ENCODE measurements at places on chromosomes 1 and 21.

- no peak for DNase-seq
These were observed 189.7 kb upstream of the ADGRL4 start for GRCh38 chr1:79196211-79196610.

DNA sequence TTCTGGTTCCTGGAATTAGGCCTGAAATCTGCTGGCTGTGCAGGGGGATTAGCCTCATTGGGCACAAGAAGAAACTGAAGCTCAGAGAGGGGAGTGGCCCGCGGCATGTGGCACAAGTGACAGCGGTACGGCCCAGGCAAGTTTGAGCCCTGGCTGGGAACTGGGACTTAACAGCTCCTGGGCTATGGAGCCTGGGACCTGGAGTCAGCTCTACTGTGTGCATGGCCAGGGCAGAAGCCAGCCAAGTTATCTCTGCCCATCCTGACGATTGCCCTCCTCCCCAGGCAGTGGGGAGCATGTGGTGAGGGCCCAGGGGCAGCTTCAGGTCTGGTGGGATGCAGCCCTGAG, 61.3 kb downstream of the ALPL start:
- no peak for DNase-seq

GRCh38 chr1:17140279-17140678, 21.0 kb upstream of the PADI2 start:
- no peak for DNase-seq

- no peak for DNase-seq
These were observed 4.9 kb downstream of the ADAM30 start for GRCh38 chr1:119891386-119891785.

GRCh38 chr1:21396516-21396915, 43.4 kb upstream of the NBPF3 start:
- no peak for DNase-seq

DNA sequence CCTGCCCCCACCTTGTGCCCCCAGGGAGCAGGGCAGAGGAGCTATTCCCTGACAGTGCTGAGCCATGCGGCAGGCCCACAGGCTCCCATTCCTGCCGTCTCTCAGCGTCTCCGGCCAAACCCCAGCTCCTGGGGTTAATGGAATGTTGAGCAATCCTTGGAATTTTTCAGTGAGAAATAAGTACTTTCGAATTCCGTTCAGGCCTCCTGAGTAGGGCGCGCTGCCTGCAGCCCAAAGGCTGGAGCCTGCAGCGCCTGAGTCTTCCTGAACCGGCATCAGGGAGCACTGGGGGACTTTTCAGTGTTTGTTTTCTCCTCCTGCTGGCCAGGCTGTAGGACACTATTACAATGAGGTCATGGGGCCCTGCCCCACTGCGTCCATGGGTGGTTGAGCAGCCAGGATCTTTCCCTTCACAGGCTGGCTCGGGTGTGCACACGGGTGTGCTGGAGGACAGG, 33.3 kb upstream of the CSF1 start:
- DNase-seq = no peak

DNA sequence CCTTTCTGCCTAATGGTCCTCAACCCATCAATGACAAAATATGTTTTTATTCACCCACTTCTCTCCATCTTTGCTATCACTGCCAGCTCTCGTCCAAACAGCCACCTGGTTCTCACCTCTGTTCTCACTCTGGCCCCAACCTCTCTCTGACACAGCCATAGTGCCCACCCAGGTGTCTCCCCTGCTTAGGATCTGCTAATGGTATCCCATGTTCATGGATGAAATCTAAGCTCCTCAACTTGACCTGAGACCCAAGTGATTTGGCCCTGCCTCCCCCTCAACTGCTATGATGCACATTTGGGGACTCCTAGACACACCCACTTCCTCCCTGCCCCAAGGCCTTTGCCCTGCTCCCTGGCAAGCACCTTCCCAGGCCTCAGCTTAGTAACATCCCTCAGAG, 25.9 kb downstream of the KIF17 start:
- DNase-seq = no peak

- DNase-seq = no peak
These were observed 50.3 kb upstream of the SCYL3 start for GRCh38 chr1:169943963-169944526.

DNA sequence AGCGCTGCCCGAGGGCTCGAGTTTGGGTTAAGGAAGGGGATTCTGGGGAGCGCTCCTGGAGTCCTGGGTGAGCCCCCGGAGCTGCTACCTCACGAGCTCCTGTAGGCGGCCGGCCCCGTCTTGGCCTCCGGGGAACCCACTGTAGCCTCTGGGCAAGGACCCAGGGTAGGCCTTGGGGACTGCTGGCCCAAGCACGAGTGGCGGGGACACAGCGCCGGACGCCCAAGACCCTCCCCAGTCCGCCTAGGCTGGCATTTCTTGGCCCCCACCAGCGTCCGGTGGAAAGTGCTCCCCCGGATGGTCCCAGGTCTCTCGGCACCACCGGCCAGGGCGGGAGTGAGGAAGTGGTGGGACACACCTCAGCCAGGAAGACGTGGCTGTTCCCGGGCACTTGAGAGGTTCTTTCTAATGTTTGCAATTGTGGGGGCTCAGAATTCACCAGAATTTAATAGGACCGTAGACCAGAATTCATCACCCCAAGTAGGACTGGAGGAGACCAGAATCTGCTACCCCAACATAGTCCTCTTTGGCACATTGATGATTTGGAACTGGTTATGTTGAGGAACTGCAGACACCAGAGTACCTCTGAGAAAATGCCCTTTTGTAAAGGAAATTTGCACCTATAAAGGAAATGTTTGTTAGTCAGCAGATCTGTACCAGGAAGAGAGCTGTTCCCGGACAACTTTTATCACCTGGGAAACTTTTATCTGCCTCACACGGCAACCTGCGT, 622 bp upstream of the TMPRSS2 start:
- no peak for DNase-seq

DNA sequence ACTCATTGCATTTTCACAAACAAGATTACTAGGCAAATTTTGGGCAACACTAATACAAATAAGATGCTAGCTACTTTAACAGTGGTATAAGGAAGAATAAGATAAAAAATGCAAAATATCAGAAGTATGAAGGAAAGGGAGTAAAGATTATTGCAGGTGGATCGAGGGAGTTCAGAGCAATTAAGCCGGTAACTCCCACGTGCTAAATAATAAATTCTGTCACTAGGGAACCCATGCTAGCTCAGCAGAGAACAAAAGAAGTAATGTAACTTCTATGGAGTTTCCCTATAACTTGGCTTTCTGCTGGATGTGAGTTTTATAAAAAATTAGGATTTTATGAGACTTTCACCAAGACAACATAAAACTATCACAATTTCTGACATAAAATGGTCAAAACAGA, 470.5 kb upstream of the RGS18 start:
- no peak for DNase-seq

DNA sequence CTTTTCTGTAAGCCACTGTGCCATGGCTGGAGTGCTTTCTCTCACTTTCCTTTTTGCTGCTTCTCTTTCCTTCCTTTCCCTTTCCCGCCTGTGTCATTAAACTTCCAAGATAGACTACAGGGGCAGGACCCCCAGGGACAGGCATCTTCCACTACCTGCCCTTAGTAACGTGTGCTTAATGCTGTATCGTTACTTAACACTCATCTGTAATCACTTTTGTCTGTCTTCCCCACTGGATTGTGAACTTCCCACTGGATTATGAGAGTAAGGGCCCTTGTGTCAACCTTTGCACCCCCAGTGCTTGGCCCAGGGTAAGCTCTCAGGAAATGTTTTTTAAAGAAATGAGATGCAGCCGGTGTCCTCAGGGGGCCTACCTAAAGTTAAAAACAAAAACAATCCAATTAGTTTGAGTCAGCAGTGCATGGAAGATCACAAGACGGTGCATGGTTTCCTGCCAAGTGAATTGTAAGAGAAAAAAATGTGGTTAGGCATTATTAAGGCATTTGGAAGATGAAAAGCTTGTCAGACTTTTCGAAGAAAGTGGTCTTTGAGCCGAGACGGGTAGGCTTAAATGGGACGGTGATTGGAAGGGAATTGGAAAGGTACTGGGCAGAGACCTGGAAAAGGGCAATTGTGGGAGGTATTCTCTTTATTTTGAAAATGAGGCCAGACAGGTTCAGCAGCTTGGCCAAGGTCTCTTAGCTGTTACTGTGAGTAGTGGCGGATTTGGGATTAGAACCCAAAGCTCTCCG, 958 bp downstream of the LYPLAL1 start:
- no peak for DNase-seq

DNA sequence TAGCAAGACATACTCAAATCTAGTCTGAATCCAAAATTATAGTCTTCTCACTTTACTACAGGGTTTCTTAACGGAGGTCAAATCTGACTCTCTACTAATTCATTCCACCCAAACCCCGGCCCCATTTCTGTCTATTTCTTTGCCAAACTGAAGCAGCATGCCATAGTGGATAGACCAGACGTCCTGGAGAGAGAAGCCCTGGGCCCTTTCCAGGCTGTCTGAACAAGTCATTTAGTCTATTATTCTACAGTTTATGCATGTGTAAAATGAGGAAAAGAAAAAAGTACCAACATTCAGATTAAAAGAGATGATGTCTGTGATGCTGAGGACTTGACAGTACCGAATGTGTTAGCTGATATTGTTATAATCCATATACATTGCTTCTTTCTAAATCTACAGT, 95.0 kb downstream of the GDAP2 start:
- DNase-seq = no peak

DNA sequence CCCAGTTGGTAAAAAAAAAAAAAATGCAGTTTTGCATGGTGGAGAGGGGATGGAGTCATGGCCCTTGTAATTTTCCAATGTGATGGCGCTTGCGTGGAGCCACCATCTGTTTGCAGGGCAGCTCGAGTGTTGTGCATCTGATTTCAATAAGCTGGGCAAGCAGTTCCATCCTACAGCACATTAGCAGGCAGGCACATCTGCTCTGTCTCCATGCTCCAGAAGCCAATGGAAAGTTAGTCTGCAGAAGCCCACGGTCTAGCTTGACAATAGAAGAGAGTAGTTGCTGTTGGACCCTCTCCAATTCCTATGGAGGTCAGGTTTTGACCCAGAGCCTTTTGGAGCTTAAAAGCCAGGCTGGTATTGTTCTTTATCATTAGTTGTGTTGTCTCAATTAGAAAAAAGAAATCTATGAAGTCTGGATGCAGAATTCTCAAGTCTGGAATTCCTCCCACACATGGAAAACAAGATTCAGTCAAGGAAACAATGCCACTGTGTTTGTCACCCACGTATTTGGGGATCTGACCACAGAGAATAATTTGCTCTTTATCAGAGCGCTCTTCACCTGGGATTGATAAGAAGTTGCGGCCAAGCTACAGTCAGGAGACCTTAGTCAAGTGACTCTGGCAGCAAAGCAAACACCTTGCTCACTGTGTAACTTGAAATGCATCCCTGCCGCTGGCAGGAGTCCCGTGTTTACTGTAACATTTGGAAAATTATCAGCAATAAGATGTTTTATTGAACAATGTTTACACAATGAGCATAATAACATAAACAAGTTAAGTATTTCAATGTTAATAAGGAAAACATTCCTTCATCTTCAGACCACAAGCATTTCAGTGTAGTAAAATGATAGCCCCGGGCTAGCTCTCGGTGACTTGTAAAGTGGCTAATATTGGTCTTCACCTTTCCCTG, 20.7 kb downstream of the NGF start:
- DNase-seq = no peak

GRCh38 chr21:17526776-17527175, 13.9 kb downstream of the CXADR start:
- DNase-seq = no peak

- DNase-seq = no peak
These were observed 90.1 kb downstream of the TNFSF18 start for GRCh38 chr1:172960454-172961208.

DNA sequence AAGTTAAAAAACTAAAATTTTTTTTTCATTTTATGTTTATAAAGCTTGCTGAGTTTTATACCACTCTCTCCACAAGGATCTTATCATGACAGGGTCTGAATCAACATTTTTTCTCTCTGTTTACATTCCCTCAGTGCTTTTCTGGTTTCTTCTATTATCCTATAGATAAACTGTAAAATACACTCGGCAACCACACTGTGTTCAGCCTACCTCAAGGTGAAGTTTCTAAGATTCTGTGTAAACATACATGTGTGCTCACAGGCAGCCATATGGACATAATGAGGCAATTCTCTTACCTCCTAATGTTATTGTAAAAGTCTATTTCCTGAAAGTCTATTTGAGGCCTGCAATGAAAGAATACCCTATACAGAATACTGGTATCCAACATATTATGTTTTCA, 114.6 kb downstream of the NTPCR start:
- DNase-seq = no peak

DNA sequence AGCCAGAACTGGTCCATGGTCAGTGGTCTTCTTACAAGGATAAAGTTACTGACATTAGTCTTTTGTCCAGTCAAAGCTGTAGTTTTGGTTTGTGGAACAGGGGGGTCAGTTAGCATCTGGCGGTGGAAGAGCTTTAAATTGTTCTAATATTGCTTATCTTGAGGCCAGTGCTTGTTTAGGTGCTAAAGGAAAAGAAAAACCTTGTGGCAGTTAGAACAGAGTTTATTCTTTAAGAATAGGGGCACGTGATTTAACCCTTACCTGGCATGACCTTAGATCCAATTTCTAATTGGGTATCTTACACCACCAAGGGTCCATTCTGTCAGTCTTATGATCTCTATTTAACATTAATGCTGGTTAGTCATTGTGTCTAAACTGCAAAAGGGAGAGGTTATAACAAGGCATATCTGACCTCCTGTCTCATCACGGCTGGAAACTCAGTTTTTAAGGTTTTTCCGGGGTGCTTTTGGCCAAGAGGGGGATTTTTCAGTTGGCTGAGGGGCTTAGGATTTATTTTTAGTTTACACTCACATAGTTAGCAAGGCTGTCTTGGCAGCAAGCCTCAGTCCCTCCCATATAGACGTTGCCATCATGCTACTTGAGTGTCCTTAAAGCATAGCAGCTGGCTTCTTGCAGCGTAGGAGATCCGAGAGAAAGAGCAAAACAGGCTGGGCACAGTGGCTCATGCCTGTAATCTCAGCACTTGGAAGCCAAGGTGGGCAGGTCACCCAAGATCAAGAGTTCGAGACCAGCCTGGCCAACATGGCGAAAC, 60.1 kb upstream of the FAM89A start:
- no peak for DNase-seq

GRCh38 chr1:153942766-153943549, 3.6 kb downstream of the DENND4B start:
- DNase-seq = no peak

DNA sequence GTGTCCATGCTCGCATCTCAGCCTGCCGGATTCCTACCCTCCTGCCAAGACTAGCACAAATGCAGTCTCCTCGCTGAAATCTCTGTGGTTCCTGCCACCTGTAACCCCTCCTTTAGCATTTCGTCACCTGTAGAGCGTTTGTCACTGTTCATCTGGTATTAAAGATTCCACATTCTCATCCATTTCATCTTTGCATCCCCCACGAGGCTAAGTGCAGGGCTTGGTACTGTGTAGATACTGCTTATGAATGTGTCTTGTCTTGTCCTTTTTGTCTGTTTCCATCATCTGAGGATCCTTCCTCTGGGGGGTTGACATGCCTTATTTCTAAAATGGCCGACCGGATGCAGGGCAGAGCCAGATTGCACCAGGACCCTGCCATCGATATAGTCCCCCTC, 53.7 kb upstream of the DNAJC6 start:
- DNase-seq = no peak

- DNase-seq = no peak
These were observed 3.1 kb upstream of the SRP9 start for GRCh38 chr1:225774281-225775147.

- no peak for DNase-seq
These were observed 11.8 kb downstream of the CFAP107 start for GRCh38 chr1:12757836-12758235.

GRCh38 chr1:30418939-30419720, 304.3 kb downstream of the MATN1 start:
- DNase-seq = no peak

All from GM12864 (cell line).